ENCODE measurements at places on chromosomes 12 and 14. TPM values are rescaled to one million over a fixed set of nuclear protein-coding genes. Genes with fewer than 3 reads are reported as not detected.

Gene TOMM20L
- not detected for total RNA-seq

Gene TAS2R46
- not detected for total RNA-seq

DNA sequence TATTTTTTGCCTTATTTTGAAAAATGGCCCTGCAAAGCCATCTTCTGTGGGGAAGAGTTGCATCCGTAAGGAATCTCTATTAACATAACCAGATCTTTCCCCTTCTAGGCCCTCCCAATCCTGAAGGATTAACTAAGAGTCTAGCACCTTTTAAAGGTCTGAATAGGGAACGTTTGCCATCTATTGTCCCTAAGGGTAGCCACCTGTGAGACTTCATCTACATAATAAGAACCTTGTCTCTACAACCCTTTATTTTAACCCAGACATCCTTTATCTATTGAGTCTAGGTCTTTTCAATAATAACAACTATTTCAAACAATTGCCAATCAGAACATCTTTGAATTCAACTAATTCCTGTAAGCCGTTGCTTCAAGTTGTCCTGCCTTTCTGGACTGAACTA is 4.4 kb downstream of the EDDM3B start:
- DNase-seq = no peak

DNA sequence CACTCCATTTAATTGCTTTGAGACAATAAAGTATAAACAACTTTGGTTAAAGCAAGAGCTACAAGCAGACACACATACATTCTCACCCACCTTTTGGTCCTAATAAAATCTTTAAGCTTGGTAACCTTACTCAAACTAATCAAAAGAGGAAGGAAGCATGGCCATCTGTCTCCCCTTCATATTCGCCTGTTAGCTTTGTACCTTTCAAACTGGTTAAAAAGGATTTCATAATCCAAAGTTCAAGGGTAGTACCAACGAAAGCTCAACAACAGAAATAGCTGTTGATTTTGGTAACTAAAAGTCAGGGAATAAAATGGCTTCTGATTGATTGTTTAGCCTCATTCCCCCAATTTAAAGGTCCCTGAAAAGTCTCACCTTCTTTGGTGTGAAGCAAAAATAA is 456.9 kb downstream of the BCAT1 start:
- DNase-seq = no peak

GRCh38 chr12:108975024-108975593 is 45.8 kb downstream of the SVOP start:
- DNase-seq = no peak

Gene LGR5
- not detected for total RNA-seq

- DNase-seq = peak; percentile 44
Measured at GRCh38 chr12:62762645-62763044, 172.3 kb downstream of the PPM1H start.

DNA sequence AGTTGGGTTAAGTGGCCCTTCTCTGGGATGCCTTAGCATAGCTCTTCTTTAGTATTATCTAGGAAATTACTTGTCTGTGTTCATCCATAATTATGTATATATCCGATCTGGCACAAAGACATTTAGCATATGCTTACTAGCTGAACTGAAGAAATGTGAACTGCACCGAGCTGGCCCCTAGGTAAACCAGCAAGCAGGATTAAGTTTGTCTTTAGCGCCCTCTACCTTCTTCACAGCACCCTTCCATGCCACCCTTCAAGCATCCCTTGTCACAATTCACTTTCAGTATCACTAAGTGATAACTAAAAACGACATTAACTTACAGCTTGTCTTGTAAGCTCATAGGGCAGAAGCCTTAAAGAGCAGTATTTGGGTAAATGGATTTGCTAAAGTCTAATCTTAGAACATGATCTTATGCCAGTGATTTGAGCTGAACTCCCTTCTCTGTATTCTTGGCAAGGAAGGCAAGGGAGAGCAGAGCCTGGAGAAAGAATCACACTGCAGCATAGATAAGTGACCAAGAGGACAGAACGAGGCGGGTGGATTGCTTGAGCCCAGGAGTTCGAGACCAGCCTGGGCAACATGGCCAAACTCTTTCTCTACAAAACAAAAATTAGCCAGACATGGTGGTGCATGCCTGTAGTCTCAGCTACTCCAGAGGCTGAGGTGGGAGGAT is 2.6 kb upstream of the HAL start:
- peak; percentile 73 for DNase-seq

DNA sequence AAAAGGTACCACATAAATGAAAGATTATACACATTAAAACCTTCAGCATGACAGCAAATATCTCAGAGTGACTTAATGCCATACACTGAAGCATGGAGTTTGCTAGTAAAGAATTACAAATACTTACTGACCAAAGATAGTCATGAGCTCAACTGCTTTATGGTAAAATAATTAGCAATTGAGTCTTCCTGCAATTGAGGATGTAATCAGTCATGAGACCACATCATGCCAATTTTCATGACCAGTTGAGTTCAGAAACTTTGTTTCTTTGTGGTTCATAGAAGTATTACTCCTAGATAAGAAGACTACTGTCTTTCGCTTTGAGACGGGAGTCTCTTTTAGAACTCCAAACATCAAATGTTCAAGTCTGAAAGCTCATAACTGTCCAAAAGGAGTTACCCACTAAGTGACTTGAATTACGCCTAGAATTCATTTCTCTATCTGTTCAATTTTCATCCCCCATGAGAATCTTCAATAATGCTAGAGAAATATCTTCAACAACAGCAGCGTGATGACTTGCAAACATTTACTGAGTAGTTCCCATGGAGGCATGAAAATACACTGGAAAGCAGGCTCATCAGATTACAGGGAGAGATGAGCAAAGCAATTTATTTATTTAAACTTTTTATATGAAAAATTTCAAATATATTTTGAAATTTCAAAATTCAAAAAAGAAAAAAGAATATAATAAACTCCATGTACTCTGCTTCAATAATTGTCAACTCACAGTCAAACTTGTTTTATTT is 120.0 kb downstream of the BTG1 start:
- no peak for DNase-seq

Gene STON2
- not detected for total RNA-seq

Gene KIF26A
- not detected for total RNA-seq

DNA sequence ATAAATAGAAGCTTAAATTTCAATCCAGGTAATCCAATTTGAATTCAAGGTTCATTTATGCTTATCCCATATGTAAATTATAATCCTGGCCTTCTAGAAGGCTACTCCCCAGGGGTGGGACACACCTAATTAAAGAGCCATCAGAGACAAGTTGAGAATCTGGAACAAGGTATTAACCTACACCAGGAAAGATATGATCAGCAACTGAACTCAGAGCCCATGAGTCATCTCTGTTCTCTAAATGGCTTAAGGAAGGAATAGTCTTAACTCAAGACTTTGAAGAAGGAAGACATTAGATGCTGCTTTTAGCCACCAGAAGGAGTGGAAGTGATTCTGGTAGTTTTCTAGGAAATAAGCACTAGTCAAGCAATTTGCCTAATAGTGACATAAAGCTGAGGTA is 88.0 kb downstream of the KIF21A start:
- no peak for DNase-seq

GRCh38 chr12:92740411-92740810 is 37.6 kb downstream of the PLEKHG7 start:
- no peak for DNase-seq

DNA sequence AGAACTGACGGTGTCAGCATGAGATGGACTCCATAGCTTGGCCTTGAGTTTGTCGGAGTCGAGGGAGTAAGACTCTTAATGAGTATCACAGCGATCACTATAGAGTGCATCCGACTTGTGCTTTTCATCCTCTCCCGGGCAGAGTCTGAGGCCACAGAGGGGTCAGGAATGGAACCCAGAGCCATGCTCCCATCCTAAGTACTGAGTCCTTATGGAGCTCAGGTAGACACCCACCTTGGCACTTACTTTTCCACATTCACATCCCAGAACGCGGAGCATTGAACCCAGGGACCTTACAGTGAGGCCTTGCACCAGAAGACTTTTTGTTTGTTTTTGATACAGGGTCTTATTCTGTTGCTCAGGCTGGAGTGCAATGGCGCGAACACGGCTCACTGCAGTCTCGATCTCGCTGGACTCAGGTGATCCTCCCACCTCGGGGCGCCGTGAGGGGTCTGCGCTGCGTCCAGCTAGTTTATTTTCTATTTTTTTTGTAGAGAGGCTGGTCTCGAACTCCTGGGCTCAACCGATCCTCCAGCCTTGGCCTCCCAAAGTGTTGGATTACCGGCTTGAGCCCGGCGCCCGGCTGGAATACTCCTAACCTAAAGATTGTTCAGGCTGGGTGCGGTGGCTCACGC is 719 bp upstream of the SRSF9 start:
- peak; percentile 56 for DNase-seq

- DNase-seq = peak; percentile 72
Measured at GRCh38 chr14:73295198-73295796, 58.0 kb downstream of the PAPLN start.

DNA sequence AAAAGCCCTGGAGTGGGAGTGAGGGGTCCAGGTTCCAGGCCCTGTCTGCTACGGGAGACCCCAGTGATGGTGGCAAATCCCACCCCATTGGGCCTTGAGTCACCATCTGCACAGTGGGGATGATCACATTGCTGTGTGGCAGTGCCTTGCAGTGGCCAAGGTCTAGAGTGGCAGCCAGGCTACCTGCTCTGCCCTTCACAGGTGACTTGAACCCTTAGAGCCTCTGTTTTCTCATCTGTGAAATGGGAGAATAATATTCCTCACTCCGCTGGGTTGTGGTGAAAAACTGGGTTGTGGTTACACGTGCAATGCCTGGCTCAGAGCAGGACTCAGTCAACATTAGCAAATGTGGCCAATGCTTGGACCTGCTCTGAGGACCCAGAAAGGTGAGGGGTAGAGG is 58.2 kb downstream of the MVK start:
- no peak for DNase-seq

GRCh38 chr14:56271970-56272369 is 153.8 kb downstream of the PELI2 start:
- peak; percentile 89 for DNase-seq

Gene RFX4
- total RNA-seq = not detected

DNA sequence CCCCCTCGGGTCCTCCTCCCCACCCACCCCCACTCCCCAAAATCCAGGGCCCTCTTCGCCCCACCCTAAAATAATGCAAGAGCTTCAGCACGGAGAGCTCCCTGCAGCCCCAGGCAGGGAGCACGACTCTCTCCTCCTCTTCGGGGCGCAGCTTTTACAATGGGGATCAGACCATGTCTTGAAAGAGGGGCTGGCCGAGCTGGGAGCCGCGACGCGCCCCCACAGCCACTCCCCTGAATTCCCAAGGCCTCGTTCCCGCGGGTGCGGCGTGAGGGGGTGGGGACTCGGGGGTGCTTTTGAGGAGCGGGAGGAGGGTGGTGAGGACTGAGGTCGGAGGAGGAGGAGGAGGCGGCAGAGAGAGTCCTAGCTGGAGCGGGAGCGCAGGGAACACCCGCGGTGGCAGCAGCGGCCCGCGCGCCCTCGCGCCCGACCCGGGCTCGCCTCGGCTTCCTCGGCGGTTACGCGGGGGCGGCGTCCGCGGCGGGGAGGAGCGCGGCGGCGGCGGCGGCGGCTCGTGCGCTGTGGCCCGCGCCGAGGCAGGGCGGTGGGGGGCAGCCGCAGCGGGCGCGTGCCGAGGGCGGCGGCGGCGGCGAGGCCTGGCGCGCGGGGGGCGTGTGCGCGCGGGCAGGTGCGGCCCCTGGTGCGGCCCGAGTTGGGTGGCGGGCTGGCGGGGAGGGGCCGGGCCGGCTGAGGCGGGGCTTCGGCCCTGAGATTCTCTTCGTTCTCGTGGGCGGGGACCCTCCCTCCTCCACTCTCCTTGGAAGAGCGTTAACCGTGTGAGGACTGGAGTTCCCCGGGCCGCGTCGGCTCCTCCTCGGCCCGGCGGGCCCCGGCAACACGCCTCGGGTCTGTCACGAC is at the start of gene ANKS1B:
Gene ANKS1B, minus strand, starts transcription at position 666 of the 858 bp plus-strand sequence. CDS start 699 bp downstream, outside the sequence.
- DNase-seq = peak; percentile 63

Gene NEUROD4
- total RNA-seq = not detected

GRCh38 chr14:88612981-88613380 is 50.1 kb downstream of the ZC3H14 start:
- no peak for DNase-seq

GRCh38 chr12:54697851-54698250 is 49.7 kb upstream of the DCD start:
- DNase-seq = no peak

DNA sequence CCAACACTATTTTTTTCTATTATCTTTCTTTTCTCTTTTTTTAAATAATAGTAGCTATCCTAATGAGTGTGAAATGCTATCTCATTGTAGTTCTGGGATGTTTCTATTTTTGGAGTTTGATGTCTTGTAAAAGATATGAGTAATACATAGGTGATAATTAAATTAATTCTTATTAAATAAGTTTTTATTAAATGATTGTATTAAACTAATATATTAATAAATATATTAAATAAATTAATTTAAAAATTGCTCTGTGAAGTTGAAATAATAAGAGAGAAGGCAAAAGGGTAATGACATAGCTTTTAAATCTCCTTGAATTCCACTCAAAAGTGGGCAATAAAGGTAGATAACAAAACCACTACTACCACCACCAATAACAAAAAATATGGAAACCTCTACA is 230.2 kb upstream of the SSTR1 start:
- no peak for DNase-seq

DNA sequence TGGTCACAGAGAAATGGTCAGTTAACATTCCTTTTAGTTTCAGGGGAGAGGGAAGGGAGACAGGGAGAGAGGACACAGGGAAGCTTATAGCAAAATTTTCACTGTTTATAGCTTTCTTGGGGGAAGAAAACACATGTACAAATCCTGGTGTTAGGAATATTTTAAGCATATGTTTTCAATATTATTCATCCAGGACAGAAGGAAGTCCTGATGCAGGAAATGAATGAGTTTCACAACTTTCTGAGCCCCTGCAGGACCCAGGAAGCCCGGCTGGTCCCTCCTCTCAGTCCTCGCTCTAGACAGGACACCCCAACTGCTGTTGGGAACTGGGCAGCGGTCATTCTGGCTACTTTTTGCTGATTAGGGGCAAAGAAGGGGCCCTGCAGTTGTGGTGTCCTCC is 71.1 kb upstream of the ZDHHC17 start:
- DNase-seq = no peak

DNA sequence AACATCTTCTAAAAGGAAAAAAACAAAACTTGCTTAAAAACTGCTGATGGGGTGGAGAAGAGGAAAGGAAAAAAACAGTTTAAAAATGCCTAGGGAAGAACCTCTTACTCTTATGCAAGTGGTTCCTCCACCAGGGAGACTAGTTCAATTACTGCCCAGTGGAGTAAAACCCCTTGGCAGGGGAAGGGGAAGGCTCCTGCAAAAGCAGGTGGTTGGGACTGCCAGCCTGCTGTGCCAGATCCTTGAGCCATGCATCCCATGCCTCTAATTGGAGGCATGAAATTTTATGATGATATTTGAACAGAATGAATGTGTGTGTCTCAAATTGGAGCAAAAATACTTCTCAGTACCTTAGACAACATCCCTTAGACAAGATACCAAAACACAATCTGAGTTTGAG is 118.8 kb downstream of the FSCB start:
- DNase-seq = no peak

Gene USP44
- total RNA-seq = 0.76 TPM

- peak; percentile 27 for DNase-seq
Measured at GRCh38 chr14:29759521-29760340, 167.9 kb downstream of the PRKD1 start.

Measured in GM23248 (cell line).